Breast epithelium (tissue), 4 donors: ENCODE measurements at places on chromosomes 4 and X. TPM values are rescaled to one million over a fixed set of nuclear protein-coding genes. Genes with fewer than 3 reads are reported as not detected.

- DNase-seq, result no peak
Measured at GRCh38 chrX:132657876-132658275, 169.0 kb upstream of the MBNL3 start.

- DNase-seq, result no peak
Measured at GRCh38 chr4:56093576-56093975, 144.8 kb downstream of the CEP135 start.

DNA sequence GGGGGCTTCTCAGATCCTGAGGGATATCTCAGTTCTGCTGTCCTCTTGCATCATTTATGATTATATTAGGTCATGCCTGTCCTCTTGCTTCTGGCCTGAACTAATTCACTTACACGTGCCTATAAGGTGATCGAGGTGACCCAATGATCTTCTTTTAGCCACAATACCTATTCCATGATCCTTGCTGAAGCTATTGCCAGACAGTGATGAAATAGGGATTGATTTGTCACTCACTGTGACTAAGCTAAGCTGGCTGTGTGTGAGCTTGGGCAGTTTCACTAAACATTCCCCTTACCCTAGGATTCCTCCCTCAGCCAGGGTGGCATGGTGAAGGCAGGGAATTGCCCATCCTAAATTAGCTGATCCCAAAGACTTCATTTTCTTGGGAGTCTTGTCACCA, 19.0 kb downstream of the HADH start:
- no peak for DNase-seq

GRCh38 chr4:182929296-182929695, 12.1 kb upstream of the DCTD start:
- no peak for DNase-seq

DNA sequence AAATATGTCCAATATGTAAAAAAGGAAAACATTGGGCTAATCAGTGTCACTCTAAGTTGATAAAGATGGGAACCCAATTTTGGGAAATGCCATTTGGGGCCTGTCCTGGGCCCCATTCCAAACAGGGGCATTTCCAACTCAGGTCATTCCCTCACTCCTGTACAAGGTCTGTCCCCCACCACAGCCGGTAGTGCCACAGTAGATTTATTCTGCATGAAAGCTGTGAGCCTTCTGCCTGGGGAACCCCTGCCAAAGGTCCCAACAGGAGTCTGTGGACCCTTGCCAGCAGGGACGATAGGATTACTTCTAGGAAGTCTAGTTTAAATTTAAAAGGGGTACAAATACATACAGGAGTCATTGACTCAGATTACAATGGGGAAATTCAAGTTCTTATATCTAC, 317.6 kb upstream of the GNPDA2 start:
- DNase-seq, result no peak

GRCh38 chrX:139002319-139002718, 290.8 kb upstream of the FGF13 start:
- no peak for DNase-seq

GRCh38 chrX:7927259-7928167, at the start of gene PNPLA4:
TSS of gene PNPLA4 (minus strand) at chrX:7927413. CDS start at chrX:7926119, 1,294 bp downstream.
- DNase-seq, result peak; percentile 76

DNA sequence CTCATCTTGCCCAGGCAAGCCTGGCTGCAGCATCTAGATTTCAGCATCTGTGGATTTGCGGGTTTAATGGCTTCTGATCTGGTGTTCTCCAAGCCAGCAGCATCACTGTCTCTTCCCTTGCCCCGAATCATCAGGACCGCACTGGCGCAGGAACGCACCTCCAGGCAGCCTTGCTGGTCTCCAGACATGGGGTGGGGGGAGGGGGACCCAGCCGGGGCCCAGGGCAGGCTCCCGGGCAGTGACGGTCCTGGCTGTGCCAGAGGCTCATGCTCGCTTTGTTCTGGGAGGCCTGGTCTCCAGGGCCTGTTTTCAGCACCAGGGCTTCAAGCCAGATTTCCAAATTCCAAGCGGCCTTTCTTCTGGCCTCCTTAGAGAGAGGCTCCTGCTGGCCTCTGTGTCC, 4.9 kb downstream of the CFAP99 start:
- DNase-seq, result no peak

GRCh38 chrX:77658886-77659285, 127.1 kb downstream of the ATRX start:
- DNase-seq, result no peak

DNA sequence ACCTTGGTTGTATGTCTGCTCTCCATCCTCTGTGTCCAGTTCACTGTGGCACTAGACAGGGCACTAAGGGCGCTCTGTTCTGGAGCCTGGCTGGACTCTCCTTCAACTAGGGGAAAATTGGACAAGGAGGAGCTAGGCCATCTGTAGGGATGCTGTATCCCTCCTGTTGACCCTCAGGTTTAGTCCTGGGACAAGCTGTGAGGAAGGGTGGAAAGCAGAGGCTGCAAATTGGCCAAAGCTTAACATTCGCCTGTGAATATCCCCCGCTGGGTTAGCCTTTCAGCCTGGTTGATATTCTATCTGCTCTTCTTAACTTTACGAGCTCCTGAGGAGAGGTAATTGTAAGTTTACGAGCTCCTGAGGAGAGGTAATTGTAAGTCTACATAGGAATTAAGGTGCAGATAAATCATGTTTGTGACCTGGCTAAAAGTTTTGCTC, 64.4 kb upstream of the ENPEP start:
- DNase-seq, result no peak

- no peak for DNase-seq
Measured at GRCh38 chr4:144666539-144667175, 20.7 kb downstream of the HHIP start.

DNA sequence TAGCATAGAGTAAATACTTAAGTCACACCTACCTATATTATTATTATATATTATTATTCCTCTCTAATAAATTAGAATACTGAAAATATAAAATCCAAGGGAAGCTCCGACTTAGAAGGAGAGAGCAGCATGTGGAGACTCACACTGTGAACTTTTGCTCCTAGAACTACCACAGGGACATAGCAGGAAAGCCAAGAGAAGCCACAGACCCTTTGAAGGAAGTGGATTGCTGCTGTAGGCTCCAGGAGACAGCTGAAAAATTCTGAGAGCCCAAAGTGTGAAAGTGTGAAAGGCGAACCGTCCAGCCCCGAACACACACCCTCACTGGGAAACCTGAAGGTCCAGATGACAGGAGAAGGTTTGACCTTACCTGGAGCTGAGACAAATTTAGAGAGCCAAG, 177.0 kb downstream of the FAM13A start:
- DNase-seq, result no peak

Gene H2BW1
- not detected for total RNA-seq

Gene MAGIX
- total RNA-seq, result 12.4 TPM

Gene GIMD1
- total RNA-seq, result not detected

Gene TMEM129
- total RNA-seq, result 41.6 TPM
